ENCODE measurements at places on chromosomes 1 and 21.

DNA sequence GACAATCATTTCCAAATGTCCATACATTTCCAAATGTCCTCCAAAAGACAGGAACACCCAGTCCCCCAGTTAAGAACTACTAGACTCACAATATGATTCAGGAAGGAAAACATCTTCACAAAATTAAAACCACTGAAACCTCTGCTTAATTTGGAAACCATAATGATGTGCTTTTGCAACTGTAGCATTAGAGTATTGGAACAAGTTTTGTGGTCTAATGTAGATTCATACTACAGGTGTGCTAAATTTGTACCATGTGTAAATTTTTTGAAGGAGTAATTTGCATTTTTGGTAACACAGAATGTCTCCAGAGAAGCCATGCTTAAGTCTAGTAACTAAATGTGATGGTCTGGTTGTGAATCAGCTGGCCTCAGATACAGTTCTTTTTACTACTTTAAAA lies 129.6 kb downstream of the DPYD start:
- DNase-seq, result no peak

DNA sequence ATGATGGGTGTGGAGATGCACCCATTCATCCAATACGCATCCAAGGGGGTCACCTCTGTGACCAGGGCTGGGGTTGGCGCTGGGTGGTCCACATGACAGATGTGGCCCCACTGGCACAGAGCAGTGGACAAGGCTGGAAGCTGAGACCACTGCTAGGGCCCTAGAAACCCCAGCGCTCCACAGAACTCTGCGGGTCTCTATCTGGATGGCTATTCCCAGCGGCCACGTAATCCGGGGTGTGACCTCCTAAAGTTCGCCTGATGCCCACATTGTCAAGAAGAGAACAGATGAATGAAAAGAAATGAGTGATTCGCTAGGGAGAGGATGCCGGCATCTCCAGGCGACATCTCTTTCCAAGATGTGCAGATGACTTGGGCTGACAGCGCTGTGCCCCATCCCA lies 55.2 kb downstream of the PRDM15 start:
- DNase-seq, result no peak

DNA sequence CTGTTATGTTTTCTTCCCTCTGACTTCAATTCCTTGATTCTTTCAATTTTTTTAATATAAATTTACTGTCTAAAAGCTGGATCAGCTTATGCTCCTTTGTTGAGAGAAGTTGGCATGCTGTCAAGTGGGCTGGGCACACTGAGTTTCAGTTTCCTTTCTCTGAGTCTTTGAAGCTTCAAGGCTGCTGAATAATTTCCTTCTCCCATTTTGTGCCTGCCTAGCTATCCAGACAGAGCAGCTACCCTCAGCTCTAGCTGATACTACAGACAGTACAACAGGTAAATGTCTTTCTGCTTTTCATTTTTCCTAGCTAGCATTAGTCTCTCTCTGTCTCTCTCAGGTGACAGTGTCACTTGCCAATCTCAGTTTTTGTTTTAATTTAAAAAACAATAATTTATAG lies at the start of gene IFI44:
TSS of gene IFI44 (plus strand) at position 204 of the 400 bp plus-strand sequence. CDS start 365 bp downstream, outside the sequence.
- DNase-seq, result peak; percentile 33

DNA sequence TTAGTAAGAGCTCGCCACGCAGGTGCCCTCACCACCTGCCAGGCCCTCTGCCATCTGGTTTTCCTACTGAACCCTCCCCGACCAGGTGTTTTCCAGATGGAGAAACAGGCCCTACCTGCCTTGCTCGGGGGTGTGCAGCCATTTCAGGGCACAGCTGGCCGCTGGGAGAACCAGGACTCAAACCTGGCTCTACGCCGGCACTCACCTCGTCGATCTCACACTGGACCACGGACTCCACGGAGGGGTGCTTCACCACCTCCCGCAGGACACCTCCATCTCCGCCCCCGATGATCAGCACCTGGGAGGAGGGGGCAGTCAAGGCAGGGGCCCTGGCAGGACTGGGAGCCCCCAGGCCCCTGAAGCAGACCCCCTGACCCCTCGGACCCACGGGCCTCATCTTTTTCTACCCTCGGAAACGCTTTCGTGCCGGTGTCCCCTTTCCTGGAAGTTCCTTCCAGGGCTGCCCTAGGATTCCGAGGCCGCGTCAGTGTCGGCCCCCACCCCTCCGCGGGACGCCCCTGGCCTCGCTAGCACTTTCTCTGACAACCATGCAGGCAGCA lies 1.1 kb downstream of the SRM start:
- DNase-seq, result no peak

DNA sequence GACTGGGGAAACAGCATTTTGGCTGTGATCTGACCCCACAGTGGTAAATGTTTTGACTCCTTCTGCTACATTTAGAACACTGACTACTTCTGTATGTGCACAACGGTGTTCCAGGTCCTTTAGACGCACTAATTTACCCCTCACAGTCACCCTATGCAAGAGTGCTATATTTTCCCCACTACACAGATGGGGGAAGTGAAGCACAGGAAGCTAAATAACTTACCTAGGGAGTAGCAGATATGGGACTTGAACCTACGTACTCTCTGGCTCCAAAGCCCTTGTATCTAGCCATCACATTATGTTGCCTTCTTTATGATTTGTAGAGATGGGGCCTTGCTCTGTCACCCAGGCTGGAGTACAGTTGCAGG lies 49.3 kb downstream of the GADD45A start:
- DNase-seq, result no peak

GRCh38 chr1:64969305-64970046 lies 3.1 kb upstream of the JAK1 start:
- DNase-seq, result no peak

GRCh38 chr1:24939040-24939674 lies 9.1 kb upstream of the RUNX3 start:
- DNase-seq, result no peak

DNA sequence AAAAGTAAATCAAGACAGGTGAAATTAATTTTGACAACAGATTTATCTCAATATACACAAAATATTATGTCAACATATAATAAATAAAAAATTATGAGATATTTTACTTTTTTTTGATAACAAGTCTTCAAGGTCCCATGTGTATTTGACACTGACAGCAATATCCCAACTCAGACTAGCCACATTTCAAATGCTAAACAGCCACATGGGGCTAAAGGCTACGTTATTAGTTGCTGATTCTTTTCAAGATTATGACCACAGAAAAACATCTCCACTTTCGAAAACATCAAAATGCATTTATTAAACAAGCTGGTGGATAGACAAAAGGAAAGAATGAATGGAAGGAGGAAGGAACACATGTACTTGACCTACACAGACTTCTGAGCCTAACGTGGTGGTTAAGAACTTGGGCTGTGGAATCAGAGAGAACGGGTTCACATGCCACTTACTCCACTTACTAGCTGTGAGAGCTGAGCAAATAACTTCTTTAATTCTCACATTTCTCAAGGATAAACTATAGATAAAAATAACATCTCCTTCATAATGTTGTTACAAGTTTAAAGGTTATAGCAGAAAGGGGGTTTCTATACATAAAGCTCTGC lies 13.4 kb downstream of the PTPN14 start:
- no peak for DNase-seq

DNA sequence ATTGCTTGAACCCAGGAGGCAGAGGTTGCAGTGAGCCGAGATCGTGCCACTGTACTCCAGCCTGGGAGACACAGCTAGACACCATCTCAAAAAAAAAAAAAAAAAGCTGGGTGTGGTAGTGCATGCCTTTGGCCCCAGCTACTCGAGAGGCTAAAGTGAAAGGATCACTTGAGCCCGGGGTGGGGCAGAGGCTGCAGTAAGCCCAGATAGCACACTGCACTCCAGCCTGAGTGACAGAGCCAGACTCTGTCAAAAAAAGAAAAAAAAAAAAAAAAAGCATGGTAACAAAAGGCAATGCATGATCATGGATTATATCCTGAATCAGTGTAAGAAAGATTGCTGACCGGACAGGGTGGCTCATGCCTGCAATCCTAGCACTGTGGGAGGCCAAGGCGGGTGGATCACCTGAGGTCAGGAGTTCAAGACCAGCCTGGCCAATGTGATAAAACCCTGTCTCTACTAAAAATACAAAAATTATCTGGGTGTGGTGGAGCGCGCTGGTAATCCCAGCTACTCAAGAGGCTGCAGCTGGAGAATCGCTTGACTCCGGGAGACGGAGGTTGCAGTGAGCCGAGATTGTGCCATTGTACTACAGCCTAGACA lies 76.3 kb downstream of the RUSC1 start:
- DNase-seq, result no peak

DNA sequence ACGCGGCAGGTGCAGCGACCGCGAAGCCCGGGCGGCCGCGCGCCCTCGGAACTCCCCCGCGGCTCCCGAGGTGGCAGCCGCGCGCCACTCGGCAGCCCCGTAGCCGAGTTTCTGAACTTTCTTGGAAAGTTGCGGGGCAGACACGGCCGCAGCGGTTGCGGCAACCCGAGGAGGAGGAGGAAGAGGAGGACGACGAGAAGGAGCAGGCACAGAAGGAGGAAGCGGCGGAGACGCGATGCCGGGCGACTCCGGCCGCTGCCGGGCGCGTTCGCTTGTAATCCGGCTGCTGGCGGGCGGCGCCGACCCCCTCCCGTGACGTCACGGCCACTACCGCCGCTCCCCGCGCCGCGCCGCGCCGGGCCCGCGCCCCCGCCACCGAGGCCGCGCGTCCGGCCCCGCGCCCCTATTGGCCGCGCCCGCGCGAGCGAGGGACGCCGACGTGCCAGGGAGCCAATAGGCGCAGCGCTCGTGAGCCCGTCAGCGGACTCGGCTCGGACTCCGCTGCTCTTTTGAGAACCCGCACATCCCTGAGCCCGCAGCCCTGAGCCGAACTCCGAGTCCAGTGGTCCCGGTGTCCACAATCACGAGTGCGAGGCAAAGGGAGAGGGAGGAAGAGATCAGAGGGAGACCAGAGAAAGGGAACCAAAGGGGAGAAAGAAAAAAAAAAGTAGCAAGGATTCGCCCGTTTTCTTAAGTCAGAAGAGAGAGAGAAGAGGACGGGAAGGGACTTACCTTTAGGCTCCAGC lies 736 bp upstream of the BARHL2 start:
- DNase-seq, result no peak

DNA sequence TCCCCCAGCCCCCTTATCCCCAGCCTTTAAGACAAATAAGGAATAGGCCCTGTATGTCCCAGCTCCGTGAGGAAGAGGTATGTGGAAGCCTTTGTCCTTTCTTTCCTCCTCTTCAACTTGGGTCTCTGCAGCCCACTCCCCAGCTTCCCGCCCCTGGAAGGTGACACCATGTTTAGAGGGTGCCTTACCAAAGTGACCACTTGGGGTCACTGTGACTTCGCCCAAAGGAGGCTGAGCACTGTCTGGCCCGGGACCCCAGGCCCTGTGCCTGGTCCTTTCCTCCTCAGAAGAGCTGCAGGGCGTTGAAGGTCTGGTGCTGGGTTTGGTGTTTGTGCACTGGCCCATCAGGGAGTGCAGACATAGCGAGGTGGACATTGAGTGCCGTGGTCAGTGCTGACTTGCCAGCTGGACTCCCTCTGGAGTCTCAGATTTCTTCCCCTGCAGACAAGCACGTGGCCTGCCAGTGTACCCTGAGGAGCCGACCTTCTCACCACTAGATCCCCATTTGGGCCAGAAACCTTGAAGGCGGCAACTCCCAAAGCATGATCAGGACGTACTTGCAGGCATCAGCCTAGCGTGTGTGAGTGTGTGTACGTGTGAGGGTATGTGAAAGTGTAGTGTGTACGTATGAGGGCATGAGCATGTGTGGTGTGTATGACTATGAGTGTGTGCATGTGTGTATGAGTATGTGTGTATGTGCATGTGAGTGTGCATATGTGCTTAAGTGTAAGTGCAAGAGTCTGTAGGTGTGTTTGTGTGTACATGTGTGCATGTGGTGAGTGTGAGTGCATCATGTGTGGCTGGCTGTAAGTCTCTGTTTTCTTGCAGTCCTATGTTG lies 181.4 kb upstream of the KIAA0040 start:
- no peak for DNase-seq

- DNase-seq, result no peak
These were observed 126.0 kb upstream of the IPO9 start for GRCh38 chr1:201702936-201703335.

- no peak for DNase-seq
These were observed 70.5 kb upstream of the CSF1 start for GRCh38 chr1:109840011-109840629.

DNA sequence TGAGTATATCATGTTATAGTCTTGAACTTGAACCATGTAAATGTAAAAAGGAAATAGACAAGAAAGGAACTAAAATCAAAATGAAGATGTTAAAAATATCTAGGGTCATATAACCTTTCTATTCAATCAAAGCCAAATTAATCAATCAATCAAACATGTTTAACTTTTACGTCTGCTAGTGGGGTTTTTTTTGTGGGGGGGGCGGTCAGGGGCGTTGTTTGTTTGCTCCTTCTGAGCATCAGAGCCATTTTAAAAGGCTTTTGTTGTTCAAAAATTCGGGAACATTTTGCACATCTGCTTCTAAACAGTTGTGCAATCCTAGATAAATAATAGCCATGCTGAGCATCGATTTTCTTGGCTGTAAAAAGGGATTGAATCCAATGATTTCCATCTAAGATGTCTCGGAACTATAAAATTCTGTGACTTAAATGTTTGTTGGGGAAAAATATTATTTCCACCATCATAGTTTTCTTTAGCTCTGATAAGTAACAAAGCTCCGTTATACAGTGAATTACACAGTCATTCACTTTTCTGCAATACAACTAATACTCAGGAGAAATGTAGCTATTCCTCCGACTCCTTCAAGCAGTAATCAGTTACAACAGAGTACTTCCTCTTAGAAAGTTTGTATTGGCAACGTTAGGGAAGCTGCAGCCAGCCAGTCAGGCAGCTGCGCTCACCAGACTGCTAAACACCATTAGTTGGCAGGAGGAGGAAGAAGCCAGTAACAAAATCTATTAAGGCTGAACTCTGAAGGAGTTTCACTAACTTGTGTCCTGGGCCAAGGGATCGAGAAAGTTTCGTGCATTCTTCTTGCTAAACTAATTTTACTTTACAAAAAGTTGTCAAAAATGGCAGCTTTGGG lies 2.2 kb downstream of the SPATA6 start:
- DNase-seq, result no peak

- no peak for DNase-seq
These were observed 1.5 kb downstream of the ZSCAN20 start for GRCh38 chr1:33473900-33474299.

- DNase-seq, result no peak
These were observed 148.0 kb downstream of the GALNT2 start for GRCh38 chr1:230215031-230215430.

GRCh38 chr1:25095635-25096200 lies 136.6 kb downstream of the SYF2 start:
- no peak for DNase-seq

DNA sequence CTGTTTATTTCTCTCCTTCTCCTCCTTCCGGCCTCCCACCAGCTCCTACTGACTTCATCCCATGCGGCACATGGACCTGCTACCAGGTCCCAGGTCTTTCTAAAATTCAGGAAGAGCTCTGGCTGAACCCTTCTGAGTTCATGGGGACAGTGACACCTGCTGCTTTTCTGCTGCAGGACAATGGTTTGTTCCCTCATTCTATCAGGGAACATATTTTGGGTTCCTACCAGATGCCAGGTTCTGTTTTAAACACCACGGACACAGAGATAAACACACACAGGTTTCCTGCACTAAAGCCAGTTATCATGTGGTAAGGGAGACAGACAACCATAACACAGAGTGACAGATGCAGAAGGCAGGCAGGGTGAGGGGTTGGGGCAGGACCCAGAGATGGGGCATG lies 114.0 kb upstream of the RAB4A start:
- DNase-seq, result no peak

All from stimulated activated CD8-positive, alpha-beta memory T cell treated with anti-CD3 and anti-CD28 coated beads, Interleukin-7, amount 100 ng/mL, for 1 hour (primary cell).